NCI-H1092 (cell line): ENCODE measurements at places on chromosomes 4 and X.
A peak's percentile ranks its signal among the peaks of the same experiment; 100 is the strongest.

- DNase-seq: peak; percentile 95
Observed at GRCh38 chrX:44872821-44873414, at the start of gene KDM6A. Gene KDM6A (plus strand): TSS chrX:44873188. CDS start chrX:44873552, 364 bp downstream.

- no peak for DNase-seq
Observed at GRCh38 chr4:41796545-41797210, 48.2 kb upstream of the PHOX2B start.

- no peak for DNase-seq
Observed at GRCh38 chr4:77332696-77333270, 175.8 kb downstream of the CCNG2 start.

DNA sequence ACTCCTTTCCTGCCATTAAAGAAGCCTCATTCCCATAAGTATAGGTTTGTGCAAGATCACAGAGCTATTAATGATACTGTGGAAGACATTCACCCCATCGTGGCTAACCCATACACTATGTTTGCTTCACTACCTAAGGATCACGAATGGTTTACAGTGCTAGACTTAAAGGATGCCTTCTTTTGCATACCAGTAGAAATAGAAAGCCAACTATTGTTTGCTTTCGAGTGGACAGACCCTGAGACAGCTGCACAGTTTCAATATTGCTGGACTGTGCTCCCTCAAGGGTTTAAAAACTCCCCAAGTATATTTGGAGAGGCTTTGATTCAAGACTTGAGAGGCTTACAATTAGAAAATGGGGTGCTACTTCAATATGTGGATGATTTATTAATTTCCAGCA lies 16.0 kb upstream of the PAPSS1 start:
- no peak for DNase-seq

DNA sequence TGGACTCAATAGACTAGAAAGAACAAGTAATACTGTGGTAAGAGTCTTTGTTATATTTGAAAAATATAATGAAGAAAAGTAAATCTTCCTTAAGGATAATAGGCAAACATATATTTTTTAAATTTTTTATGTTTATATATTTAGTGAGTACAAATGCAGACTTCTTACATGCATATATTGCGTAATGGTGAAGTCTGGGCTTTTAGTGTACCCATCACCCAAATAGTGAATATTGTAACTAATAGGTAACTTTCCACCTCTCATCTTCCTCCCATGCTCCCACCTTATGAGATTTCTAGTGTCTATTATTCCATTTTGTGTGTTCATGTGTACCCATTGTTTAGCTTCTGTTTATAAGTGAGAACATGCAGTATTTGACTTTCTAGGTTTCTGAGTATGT lies 711.2 kb upstream of the NDST4 start:
- DNase-seq: no peak

GRCh38 chr4:169184236-169184635 lies 86.5 kb downstream of the SH3RF1 start:
- no peak for DNase-seq

- no peak for DNase-seq
Observed at GRCh38 chr4:7687006-7687405, 252.3 kb upstream of the PSAPL1 start.

- no peak for DNase-seq
Observed at GRCh38 chr4:26473893-26474292, 16.4 kb downstream of the CCKAR start.

GRCh38 chrX:136189222-136189621 lies 41.9 kb downstream of the FHL1 start:
- DNase-seq: no peak

GRCh38 chr4:82761229-82761628 lies 37.4 kb downstream of the SCD5 start:
- no peak for DNase-seq

- no peak for DNase-seq
Observed at GRCh38 chrX:53281963-53282695, 745 bp upstream of the IQSEC2 start.

DNA sequence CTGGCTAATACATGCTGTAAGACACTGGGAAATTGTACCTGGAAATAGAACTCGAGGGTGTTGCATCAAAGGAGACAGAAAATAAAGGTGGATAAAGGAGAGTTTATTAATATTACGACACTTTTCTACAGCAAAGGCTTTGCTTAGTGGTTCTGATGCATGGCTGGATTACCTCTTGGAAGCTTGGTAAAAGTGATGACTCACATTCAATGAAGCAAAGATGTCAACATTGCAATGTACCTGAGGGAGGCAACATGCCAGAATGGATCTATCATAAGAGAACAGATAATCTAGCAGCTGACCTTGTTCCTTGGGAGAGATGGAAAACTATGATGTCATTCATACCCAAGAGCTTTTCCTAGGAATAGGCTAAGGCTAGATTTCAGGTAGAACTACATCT lies 735.1 kb upstream of the DIAPH2 start:
- no peak for DNase-seq

DNA sequence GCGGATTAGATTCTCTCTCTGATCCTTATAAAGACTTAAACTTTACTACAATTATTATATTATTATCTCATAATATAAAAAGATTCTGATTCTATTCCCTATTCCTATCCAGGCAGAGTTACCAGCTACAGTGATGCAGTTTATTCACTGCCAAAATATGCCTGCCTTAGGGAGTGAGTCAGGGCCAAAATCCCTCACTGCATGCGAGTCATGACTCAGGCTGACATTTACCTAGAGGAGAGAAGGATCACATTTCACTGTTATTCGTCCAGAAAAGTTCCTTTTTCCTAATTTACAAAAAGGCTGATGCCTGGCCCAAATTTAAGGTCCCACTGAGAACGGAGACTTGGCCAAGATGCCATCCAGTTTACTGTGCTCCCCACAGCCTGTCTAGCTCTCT lies 168.5 kb upstream of the LDB2 start:
- no peak for DNase-seq

GRCh38 chrX:80808881-80809411 lies 731 bp downstream of the BRWD3 start:
- peak; percentile 11 for DNase-seq
